Eye (tissue), 1 donor: ENCODE measurements at places on chromosomes 5 and 9.

DNA sequence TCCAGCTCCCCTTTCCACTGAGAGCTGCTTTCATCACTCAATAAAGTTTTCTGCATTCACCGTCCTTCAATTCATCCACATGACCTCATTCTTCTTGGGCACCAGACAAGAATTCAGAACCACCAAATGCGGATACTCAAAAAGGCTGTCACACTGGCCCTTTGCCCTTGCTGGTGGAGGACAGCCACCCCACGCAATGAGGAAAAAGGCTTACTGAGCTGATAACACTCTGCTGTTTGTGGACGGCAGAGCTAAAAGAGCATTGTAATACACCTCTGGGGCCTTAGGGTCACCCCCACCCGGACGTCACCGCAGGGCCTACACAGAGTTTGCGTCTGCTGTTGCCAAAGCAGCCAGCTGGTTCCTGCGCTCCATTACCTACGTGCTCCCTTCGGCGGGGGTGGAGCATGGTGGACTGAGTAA is 51.2 kb upstream of the ZNF608 start:
- DNase-seq: no peak

DNA sequence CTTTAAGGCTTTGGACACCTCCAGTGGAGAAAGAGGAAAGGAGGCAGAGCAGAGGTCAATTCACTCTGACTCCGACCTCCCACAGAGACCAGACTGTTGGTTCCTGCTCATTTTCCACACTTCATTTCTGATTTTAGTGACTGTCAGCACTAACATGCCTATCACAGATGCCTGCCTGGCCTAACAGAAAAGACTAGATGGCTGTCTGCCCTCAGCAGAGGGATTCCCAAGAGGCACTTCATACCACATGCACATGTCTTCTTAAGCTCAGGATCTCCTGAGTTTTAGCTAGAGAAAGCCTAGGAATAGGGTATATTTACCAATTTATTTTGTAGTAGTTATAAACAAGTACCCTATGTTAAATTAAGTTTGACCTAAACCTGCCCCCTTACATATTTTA is 336.0 kb downstream of the ENC1 start:
- DNase-seq: no peak

DNA sequence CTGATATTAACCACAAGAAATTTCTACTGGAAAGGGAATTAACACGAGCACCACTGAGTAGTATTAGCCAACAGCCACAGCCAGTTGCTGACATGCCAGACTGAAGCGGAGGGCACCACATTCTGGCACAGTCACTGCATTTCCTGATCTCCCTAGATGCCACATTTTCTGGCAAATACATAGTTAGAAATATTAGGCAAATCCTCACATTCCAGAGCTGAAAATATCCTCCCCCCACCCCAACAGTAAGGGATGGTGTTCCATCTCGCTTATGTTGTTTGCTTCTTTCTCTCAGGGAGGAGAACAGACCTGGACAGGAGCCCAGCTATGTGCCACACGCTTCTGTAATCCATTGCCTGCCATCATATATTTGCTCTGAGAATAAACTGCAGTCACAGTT is 32.8 kb upstream of the MCTP1 start:
- no peak for DNase-seq

GRCh38 chr5:90691533-90691932 is 132.9 kb downstream of the ADGRV1 start:
- no peak for DNase-seq

GRCh38 chr5:178469975-178470759 is 120.0 kb downstream of the COL23A1 start:
- DNase-seq: no peak

DNA sequence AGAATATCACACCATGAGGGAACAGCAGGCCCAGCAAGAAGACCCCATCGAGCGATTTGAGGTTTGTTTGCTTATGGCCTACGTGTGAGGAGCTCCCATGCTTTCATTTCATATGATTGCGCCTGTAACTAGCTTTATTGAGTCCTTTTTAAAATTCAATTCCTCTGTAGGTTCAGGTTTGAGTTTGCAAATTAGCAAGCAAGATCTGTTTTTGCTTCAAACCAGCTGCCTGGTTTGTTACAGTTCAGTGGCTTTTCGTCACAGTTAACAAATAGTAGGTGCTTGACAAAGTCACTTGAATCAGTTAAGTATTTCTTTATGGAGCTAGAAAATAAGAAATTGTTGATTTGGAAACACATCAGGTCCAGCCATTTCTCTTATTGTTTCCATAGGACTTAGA is 56.3 kb downstream of the GPR21 start:
- DNase-seq: no peak

- DNase-seq: no peak
These were observed 62.0 kb upstream of the GLRX start for GRCh38 chr5:95884511-95884910.
